HS-27A (cell line): ENCODE measurements at places on chromosomes 11 and 22.
A peak's percentile ranks its signal among the peaks of the same experiment; 100 is the strongest.

DNA sequence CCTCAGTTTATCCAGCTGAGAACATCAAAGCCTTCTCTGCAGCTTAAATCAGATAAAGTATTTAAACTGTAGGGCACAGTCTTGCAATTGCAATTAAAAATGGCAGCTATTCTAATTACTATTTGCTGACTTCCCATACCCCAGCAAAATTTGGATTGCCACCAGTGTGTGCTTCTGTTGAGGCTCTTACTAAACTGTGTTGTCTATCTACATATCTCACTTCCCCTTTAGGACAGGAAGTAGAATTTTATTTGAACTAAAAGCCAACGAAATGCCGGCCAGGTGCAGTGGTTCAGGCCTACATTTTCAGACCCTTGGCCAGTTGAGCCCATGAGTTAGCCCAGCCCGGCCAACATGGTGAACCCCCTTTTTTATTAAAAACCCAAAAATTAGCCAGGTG, 7.1 kb downstream of the SAA4 start:
- DNase-seq, result no peak

DNA sequence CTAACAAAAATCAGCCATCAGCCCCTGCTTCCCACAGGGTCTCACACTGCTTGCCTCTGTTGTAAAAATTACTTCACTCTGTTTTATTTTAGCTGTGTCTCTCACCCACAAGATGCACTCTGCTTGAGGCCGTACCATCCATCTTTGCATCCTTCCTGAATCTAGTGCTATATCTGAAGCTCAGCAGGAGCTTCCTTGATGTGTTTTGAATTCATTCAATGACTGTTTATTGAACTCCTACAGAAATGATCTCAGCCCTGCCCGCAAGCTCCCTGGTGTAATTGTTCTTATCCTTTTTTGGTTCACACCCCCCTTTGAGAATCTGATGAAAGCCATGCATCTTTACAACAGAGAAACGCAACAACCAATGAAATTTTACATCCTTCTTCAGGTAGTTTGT, 310.2 kb upstream of the ZC3H12C start:
- DNase-seq, result no peak

- DNase-seq, result peak; percentile 42
Observed at GRCh38 chr22:36286096-36286957, 33.4 kb downstream of the APOL1 start.

GRCh38 chr11:28903716-28904115, 795.5 kb downstream of the METTL15 start:
- DNase-seq, result no peak

GRCh38 chr11:106925245-106925644, 93.0 kb downstream of the GUCY1A2 start:
- DNase-seq, result no peak
